NCI-H524 (cell line): ENCODE measurements at places on chromosomes 4 and X.

- no peak for DNase-seq
These were observed 126.9 kb downstream of the UNC5C start for GRCh38 chr4:95421869-95422268.

DNA sequence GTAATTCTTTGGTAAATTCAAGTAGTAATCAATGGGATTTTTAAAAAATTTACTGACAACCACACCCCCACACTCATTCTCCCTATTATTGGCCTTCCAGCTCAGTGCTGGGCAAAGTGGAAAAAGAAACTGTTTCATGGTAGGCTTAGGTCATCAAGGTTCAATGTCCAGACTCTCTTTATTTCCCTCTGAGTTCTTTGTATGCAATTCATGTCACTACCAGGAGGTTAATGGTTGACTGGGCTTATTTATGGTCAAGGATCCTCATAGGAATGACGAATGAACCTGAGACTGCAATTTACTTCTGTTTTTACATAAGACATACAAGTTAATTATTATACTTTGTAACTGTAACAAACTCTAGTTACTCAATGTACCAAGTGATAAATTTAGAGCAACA lies 403.2 kb downstream of the KLHL13 start:
- no peak for DNase-seq

- DNase-seq = no peak
These were observed 29.7 kb upstream of the LCORL start for GRCh38 chr4:18051281-18051680.

- DNase-seq = no peak
These were observed 91.9 kb upstream of the SH3RF1 start for GRCh38 chr4:169362607-169363006.

GRCh38 chr4:33218238-33218637 lies 2498.1 kb downstream of the PCDH7 start:
- DNase-seq = no peak

DNA sequence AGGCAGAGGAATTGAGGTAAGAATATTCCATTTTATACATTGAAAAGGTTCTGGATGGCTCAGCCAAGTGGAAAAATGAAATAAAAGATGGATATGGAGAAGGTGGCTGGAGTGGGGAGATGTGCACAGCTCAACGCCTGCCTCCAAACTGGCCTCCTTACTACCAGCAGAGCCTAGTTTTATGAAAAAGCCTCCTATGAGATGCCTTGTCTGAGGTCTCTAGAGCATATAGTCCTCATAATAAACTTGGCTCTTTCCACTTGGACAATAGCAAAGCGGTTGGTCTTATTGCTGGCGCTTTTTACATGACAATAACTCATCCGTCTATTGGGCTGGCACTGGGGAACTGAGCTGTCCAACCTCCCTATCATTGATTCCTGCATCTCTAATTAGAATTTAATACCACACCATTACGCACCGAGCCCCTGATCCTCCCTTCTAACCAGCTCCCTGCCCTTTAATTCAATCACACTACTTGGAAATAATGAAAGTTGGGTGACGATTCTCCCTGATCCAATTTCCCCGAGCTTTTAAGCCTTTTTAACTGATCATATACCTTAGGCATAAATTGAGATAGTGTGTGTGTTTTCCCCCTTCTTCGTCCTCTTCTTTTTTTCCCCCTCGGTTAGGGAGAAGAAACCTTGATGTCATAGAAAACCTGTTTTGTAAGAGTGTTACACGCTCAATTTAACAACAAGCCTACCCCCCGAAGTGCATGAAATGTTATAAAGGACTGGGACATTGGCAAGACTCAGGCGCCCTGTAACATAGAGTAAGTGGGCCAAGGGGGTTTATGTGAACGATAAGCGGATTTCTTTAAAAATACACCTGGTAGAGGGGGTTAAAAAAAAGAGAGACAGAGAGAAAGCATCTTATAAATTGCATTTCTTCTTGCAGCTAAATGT lies at the start of gene PHOX2B:
TSS of gene PHOX2B (minus strand) at position 155 of the 905 bp plus-strand sequence. CDS start at position 40, 115 bp downstream.
- DNase-seq = no peak

DNA sequence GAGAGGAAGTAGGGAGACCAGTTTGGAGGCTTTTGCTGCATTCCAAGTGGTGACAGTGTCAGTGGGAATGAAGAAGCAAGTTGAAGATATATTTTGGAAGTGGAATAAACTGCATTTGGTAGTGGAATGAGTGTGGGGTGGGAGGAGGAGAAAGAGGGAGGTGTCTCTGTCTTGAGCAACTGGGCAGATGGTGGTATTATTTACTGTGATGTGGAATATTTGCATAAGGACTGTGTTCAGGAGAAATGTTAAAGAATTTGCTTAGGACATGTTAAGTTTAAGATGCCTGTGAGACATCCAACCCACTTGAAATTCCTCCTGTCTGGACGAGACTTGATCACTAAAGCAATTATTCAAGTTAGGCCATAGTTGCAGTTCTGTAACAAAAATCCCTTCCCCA lies 448.9 kb upstream of the AMOT start:
- no peak for DNase-seq

GRCh38 chr4:186570193-186570996 lies 15.0 kb upstream of the MTNR1A start:
- DNase-seq = no peak
